ENCODE measurements at places on chromosomes 12 and 14. TPM values are rescaled to one million over a fixed set of nuclear protein-coding genes. Genes with fewer than 3 reads are reported as not detected.
A peak's percentile ranks its signal among the peaks of the same experiment; 100 is the strongest.

PLEKHD1 gene
- total RNA-seq, result 0.19 TPM

EXOC3L4 gene
- not detected for total RNA-seq

ANKS1B gene
- 0.17 TPM for total RNA-seq

- no peak for DNase-seq
Observed at GRCh38 chr14:32682214-32682613, 256.5 kb upstream of the NPAS3 start.

GRCh38 chr14:50666772-50667683, 1.1 kb downstream of the SAV1 start:
- DNase-seq, result peak; percentile 23

Data from activated CD4-positive, alpha-beta T cell treated with anti-CD3 and anti-CD28 coated beads, Interleukin-2, amount 10 ng/mL, durations not matched to agents 7 days and 5 days (primary cell).